ENCODE measurements at places on chromosomes 2 and 18.

DNA sequence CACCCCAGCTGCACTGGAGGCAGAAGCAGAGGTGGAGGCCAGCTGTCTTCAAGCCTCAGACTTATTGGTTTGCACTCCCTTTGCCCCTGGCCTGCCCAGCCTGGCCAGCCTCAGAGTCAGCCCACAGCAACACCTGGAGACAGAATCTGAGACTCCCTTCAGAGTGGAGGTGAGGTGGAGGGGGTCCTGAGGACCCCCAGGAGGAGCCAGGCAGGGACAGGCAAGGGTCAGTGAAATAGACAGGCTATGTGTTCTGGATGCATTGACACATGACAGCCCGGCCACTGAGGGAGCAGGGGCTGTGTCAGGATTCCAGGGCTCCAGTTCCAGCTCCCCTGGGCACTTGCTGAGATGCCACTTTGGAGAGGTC lies 309.7 kb downstream of the MYCN start:
- DNase-seq: no peak

GRCh38 chr2:70523996-70524965 lies 29.3 kb downstream of the TGFA start:
- no peak for DNase-seq

DNA sequence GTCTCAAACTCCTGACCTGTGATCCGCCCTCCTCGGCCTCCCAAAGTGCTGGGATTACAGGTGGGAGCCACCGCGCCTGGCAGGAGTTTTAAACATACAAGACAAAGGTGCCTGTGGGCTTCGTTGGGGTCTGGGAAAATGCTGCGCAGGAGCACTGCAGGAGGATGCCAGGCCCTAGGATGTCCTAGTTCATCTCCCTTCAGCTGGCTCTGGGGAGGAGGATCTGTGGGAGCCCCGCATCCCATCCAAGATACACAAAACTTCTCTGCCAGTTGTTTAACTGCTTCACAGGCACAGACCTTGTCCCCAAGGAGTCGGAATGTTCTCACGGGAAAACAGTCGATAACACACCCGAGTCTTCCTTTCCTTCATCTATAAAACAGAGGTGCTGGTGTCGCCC lies 89.1 kb downstream of the POLR1A start:
- no peak for DNase-seq

DNA sequence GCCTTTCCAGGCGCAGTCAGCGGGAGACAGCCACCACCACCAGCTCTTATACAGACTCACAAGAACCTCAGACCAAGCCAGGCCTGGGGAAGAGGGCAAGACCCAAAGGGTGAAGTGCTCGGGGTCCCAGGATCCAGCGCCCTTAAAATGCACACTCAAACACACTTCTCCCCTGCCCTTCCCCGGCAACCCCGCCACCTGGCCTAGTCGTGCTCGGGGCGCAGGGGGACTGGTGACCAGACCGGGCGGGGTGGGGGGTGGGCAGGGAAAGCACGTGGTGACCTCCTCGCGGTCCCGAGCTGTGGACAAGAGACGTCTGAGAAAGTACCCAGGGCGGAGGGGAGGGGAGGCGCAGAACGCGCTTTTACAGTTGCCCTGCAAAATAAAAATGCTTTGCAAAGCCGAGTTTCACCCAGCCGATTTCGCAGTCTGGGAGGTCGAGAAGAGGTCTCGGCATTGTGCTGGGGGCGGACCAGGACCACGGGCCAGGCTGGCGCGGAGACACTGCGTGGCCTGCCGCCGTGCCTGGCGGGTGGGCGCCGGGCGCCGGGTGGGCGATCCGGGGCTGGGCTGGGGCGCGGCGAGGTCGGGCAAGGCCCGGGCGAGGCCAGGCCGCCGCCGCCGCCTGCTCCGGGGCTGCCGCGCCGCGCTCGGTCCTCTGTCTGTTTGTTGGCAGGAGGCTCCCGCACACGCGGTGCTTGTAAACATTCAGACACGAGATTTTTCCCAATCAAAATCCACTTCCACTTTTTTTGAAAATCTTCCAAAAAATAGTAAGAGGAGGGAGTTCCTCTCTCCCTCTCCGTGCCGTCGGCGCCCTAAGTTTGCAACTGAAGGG lies 2.0 kb downstream of the BCL11A start:
- peak; percentile 41 for DNase-seq

GRCh38 chr18:52370841-52371240 lies 30.8 kb downstream of the DCC start:
- no peak for DNase-seq

GRCh38 chr2:225413786-225414185 lies 14.3 kb downstream of the NYAP2 start:
- no peak for DNase-seq

GRCh38 chr2:175036582-175037018 lies 31.4 kb upstream of the CHN1 start:
- DNase-seq: peak; percentile 45

DNA sequence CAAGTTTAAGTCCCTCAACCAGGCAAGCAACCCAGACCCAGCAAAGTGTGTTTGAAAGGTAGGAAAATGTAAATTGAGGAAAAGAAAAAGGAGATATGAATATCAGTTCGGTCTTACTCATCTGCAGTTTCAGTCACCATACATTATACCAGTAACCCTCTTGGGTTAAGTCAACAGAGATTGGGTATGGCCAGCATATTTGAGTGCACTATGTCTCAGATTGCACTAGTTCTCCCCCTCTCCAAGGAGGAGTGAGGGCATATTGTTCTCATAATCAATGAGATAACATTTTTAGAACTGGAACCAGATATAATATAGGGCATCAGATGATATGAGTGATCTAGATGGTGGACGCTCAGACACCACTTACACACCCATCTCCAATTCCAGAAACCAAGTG lies 141.5 kb downstream of the COPS8 start:
- DNase-seq: no peak

All from hematopoietic multipotent progenitor cell treated with erythropoietin and hydrocortisone succinate and interleukin-3 and kit ligand, for 15 days (in vitro differentiated cells).